Gastrocnemius medialis (tissue), 4 donors: ENCODE measurements at places on chromosomes 13 and 19. TPM values are rescaled to one million over a fixed set of nuclear protein-coding genes. Genes with fewer than 3 reads are reported as not detected.

DNA sequence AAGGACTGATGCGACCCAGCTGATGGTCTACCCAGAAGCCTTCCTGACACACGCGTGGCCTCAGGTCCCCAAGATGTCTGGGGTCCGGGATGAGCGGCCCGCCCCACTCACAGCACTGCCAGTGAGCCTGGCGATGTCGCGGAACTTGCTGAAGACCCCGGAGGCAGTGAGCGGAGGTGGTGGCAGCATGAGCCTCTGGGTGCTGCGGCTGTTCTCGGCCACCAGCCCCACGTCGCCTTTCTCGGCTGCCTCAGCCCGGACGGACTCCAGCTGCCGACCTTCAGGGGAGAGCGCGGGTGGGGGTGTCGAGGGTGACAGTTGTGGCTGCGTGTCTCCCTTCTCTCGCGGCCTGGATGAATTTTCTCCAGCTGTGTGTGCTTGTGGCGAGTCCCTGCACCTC, 26.8 kb upstream of the PLA2G4C start:
- no peaks in the 10 kb centered on the region for H3K36me3 ChIP-seq
- no peak overlapping the region for H3K27ac ChIP-seq

DNA sequence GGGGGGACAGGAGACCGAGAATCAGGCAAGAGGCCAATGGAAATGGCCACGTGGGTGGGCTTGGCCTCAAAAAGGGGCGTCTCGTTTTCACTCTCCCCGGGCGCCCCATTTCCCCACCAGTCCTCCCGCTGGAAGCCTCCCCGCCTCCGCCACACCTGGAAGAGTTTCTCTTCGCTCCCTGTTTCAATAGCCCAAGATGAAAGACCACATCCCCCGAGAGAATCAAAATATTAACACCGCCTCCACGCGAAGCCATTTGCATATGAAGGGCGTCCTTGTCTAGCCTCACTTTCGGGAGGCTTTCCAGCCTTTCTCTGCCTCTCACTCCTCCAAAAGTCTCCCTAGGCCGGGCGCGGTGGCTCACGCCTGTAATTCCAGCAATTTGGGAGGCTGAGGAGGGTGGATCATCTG, 691 bp upstream of the OLFM2 start:
- no peaks in the 10 kb centered on the region for H3K36me3 ChIP-seq
- no peak overlapping the region for H3K27ac ChIP-seq
- H3K27me3 ChIP-seq, result peaks cover 37% of the 10 kb centered on the region
- peaks cover 15% of the 10 kb centered on the region for H3K4me1 ChIP-seq
- DNase-seq, result no peak
- H3K4me3 ChIP-seq, result no peak overlapping the region

DNA sequence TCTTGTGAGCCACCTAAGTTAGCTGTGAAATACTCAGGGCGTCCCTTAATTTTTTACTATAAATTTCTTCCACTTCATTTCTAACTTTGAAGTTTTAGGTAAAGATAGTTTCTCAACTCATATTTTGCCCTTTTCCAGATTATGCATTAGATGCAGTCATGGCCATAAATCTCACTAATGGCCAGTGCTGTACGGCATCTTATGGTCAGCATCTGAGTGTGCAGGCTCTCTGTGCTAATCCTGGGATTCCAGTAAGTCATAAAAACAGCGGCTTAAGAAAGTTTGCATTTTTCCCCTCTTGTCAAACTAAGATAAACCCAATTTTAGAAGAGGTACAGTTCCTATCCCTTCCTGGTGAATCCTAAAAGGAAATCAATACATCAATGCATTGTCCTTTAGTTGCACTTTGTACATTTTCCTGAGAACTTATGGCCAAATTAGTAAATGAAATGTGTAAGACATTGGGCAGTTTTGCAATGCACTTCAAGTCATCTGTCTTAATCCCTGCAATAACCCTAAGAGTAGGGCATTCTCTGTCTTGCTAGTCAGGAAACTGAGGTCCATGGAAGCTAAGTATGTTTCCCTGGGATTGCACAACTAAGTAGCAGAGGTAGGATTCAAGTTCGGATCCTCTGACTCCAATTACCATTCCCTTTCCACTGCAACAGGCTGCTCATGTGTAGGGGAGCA, 146.2 kb downstream of the DCT start:
- H3K27me3 ChIP-seq, result no peaks in the 10 kb centered on the region
- DNase-seq, result no peak
- H3K27ac ChIP-seq, result no peak overlapping the region

GRCh38 chr19:2237051-2237868, 636 bp downstream of the SF3A2 start:
- H3K36me3 ChIP-seq, result no peaks in the 10 kb centered on the region
- H3K4me1 ChIP-seq, result peaks cover 56% of the 10 kb centered on the region
- peak overlapping the region; percentile 97 for H3K27ac ChIP-seq
- peak overlapping the region; percentile 89 for H3K4me3 ChIP-seq
- DNase-seq, result no peak
- H3K27me3 ChIP-seq, result no peaks in the 10 kb centered on the region

DNA sequence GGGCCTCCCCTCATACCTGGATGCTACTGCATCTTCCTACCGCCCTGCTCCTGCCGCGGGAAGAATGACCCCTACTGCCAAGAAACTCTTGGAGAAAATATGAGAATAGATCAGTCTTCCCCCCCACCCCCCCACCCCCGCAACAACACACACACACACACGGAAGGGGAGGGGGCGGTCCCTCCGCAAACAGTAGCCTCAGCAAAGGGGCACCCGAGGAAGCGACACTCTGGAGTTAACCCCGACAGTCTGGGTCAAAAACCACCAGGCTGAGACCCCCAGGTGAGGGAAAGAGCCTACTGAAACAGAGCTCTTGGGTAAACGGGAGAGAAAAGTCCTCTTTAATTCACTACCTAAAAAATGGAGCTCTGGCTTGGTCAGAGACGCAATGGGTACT, 1.2 kb downstream of the MED26 start:
- no peak for DNase-seq
- H3K4me3 ChIP-seq, result peak overlapping the region; percentile 86
- H3K36me3 ChIP-seq, result peaks cover 8% of the 10 kb centered on the region
- H3K27me3 ChIP-seq, result no peaks in the 10 kb centered on the region
- peaks cover 65% of the 10 kb centered on the region for H3K4me1 ChIP-seq

DNA sequence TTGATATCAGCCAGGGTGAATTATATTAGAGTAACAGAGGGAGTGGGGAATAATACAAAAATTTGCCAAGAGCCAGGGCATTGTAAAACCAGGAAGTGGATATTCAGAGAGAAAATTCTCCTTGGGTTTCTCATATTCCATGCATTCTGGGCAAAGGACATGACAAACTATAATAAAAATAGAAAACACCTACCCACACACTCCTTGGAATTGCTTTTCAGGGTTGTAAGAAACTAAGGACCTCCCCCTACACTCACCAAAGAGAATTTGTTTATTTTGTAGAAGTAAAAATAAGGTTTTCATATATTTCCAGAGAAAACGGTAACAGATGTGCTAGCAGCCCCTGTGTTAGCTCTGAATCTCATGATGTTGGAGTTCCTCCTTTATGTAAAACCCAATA, 649.6 kb downstream of the SLITRK1 start:
- no peaks in the 10 kb centered on the region for H3K36me3 ChIP-seq
- no peaks in the 10 kb centered on the region for H3K4me1 ChIP-seq
- no peak overlapping the region for H3K4me3 ChIP-seq
- no peaks in the 10 kb centered on the region for H3K27me3 ChIP-seq
- no peak for DNase-seq

The NCR1 gene
- total RNA-seq, result not detected

The SLC6A16 gene
- 0.36 TPM for total RNA-seq

The CYSLTR2 gene
- not detected for total RNA-seq

The HCST gene
- not detected for total RNA-seq

The MATK gene
- total RNA-seq, result not detected
